Fibroblast of the aortic adventitia (primary cell): ENCODE measurements at places on chromosomes 2 and 18.
A peak's percentile ranks its signal among the peaks of the same experiment; 100 is the strongest.

GRCh38 chr18:50000227-50000626 is 186.9 kb upstream of the ACAA2 start:
- DNase-seq: no peak

DNA sequence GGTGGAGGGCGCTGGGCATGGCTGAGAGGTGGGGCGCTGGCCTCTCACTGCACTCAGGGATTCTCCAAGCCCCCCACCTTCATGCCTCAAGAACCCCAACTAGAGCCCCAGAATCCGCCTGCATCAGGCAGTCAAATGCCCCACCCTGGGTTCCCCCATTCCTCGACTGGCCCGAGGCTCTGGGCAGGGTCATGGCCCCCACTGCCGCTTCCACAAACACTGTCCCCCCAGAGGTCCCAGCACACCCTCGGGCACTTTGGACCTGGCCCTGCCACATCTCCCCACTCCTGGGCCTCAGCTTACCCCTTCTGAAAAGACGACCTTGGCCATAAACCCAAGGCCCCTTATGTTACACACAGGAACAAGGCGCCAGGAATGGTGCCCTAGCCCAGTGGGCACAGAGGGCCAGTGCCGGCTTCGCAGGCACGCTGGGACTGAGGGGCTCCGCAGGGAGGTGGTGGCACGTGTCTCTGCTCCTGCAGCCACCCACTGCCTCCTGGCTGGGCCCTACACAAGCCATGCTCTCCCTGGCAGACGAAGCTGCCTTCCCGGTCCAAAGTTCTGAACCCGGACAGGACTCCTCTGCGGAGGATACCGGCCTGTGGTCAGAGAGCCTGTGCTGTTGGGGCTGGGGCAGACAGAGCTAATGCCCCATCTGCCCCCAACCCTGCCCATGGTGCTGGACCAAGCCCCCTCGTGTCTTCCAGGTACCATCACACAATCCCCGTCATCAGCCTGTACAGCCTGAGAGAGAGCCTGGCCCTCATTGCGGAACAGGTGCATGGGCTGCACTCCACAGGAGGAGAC is 6.8 kb downstream of the AGXT start:
- DNase-seq: no peak

DNA sequence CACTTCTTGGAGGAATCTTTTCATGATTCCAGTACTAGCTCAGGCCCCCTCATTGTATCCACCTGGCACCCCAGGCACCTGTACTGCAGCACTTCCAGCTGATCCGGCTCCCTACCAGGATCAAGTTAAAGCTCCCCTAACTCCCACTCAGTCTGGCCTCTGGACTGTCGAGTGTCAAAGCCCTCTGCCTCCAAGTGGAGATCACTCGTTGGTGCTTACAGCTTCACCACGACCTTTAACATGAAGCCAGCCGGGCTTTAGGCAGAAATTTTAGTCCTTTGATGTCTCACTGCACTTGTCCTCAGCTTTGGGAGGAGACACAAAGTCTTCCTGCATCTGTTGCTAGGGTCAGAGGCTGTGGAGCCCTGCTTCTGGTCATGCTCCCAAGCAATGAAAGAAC is 197.7 kb downstream of the ALPK2 start:
- DNase-seq: no peak

GRCh38 chr2:105919826-105920225 is 175.1 kb downstream of the NCK2 start:
- DNase-seq: peak; percentile 45

GRCh38 chr2:67066782-67067181 is 330.4 kb upstream of the ETAA1 start:
- no peak for DNase-seq

- no peak for DNase-seq
Measured at GRCh38 chr2:191453761-191454160, 208.6 kb downstream of the MYO1B start.

DNA sequence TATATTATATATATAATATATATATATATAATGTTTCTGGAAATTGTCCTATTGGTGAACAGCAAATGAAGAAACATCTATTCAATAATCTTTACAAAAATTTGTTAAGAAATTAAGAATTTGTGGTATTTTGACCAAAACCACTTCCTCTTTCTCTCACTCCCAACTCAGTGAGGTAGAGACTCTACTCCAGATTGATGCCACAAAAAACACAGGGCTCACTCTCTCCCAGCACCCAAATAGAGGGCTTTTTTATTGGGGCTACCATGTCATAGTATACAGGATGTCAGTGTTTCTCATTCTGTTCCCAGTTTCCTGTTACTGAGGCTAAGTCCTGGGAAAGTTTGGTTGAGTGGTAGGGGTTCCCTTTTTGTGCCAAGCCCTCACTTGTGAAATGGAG is 1155.4 kb downstream of the BCL11A start:
- DNase-seq: no peak

- peak; percentile 54 for DNase-seq
Measured at GRCh38 chr2:43480874-43481273, 115.0 kb downstream of the THADA start.

DNA sequence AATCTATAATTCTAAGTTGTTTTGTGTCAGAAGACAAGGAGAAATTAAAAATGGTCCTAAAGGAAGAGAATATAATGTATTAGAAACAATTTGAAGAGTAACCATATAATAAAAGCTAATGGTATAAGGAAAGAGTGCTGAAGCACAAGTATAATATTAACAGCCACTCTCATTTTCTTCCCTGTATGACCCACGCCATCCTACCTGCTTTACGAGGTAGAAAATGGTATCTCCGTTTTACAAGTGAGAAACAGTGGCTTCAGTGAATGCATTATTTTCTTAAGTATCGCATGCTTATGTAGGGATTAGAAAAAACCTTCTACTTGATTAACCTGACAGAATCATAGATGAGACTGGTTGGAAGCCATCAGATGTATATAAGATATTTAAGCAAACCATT is 266.2 kb downstream of the CCDC102B start:
- no peak for DNase-seq

DNA sequence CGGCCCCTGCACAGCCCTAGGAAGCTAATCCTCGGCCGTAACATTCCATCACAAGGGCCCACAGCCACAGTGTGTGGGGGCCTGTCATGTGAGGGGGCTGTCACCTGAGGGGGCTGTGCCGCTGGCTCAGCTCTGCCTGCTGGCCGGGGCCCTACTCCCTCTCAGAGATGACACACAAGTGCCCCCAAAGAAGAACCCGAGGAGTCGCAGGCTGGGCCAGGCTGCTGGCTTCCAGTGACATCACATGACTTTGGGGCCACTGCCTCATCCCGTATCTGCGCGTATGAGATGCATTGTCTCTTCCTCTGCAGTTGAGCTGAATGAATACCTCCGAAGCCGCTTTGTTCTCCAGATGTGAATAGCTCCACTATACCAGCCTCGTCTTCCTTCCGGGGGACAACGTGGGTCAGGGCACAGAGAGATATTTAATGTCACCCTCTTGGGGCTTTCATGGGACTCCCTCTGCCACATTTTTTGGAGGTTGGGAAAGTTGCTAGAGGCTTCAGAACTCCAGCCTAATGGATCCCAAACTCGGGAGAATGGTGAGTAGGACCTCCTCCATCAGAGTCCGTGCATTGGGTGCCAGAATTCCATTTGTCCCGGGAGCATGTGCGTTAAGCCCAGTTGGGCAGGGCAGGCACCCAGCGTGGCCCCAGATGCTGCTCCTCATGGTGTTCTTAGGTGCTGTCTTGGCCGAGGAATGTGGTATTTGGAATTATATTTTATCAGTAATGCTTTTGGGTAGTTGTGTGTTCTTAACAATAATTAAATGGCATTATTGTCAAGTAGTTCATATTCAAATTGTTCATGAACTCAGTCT is at the start of gene CNDP1:
Gene CNDP1 (plus strand): TSS at position 351 of the 820 bp plus-strand sequence. CDS start 168 bp downstream, at position 519.
- no peak for DNase-seq

DNA sequence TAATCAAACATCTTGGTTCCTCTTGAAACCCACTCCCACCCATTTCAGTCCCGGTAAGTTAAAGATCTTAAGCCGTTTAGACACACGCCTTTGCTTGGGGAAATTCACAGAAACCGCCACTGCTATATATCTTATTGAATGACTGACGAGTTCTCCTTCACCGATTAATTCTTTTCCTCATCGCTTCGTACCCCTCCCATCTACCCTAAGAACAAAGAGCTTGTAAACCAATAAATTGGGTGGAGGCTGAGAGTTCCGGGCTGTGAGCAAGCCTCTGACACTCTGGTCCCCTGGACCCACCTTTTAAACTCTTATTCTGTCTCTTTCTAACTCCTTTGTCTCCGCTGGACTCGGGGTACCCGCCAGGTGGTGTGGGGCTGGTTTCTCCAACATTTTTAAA is 30.6 kb downstream of the TMEM131 start:
- no peak for DNase-seq

GRCh38 chr2:7444626-7445025 is 527.4 kb downstream of the RNF144A start:
- no peak for DNase-seq

- DNase-seq: no peak
Measured at GRCh38 chr2:239679755-239680154, 278.9 kb upstream of the HDAC4 start.

- DNase-seq: no peak
Measured at GRCh38 chr2:50484371-50484770, 547.6 kb downstream of the NRXN1 start.

DNA sequence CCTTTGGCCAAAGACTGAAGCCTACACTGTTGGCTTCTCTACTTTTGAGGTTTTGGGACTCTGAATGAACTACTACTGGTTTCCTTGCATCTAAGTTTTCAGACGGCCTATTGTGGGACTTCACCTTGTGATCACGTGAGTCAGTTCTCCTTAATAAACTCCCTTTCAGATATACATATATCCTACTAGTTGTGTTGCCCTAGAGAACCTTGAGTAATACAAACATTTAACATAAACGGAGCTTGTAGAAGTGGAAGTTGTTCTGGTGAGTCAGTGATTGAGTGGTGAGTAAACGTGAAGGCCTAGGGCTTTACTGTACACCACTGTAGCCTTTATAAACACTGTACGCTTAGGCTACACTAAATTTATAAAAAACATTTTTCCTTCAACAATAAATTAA is 107.2 kb upstream of the CDH2 start:
- peak; percentile 23 for DNase-seq

DNA sequence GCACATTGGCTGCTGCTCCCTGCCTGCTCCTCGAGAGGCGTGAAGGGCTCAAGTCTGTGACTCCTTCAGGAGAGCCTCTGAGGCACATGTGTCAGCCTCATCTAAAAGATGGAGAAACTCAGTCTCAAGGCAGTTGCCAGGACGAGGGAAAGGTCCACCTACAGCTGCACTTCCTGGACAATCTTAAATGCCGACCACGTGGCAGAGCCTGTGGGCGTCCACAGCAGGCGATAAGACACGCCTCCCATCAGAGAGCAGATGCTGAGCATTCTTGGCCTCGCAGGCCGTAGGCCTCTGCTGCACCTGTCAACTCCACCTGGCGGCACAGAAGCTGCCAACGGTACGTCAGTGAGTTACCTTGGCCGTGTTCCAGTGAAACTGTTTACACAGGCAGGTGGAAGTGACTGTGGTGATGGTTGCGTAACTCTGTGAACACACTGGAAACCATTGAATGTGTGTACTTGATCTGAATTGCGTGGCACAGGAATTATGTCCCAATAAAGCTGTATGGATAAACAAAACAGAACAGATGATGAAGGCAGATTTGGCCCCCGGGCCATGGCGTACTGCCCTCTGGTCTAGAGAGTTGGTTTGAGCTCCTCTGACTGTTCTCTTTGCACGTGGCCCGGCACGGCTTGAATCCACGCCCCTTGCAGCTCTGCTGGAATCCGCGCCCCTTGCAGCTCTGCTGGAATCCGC is 114.5 kb downstream of the RNF144A start:
- DNase-seq: no peak

GRCh38 chr2:101205521-101206479 is 46.9 kb upstream of the CNOT11 start:
- peak; percentile 94 for DNase-seq

DNA sequence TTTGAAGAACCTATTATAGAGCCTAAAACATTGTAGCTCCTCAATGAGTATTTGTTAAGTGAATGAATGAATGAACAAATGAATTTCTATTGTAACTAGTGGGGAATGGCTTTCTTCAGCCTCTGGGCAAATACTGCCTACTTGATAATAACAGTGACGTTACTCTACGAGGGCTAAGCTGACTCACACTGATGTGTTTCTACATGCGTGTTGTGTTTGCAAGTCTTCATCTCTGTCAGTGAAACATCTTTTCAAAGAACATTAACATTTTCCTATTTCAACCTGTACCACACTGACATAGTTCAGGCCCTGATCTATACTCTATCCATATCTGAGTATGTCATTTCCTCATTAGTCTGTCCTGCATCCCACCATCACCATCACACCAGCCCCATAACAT is 319.9 kb upstream of the ACVR2A start:
- DNase-seq: no peak

- DNase-seq: no peak
Measured at GRCh38 chr18:75349668-75350511, 77.6 kb downstream of the SMIM21 start.

DNA sequence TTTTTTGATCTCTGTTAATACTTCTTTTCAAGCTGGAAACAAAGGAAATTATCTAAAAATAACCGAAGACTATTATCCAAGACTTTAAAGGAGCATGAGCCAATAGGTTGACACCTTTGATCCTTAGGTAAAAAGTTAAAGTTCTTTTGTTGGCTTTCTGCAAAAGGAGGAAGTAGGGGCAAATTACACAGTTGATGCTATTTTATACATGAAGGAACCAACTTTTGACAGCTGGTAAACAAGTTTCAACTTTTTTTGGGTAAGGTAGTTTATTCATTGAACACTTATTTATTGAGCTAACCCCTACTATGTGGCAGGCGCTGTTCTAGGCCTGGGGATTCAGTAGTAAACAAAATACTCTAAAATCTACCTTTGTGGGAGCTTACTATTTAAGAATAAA is 66.6 kb upstream of the ZEB2 start:
- DNase-seq: no peak

DNA sequence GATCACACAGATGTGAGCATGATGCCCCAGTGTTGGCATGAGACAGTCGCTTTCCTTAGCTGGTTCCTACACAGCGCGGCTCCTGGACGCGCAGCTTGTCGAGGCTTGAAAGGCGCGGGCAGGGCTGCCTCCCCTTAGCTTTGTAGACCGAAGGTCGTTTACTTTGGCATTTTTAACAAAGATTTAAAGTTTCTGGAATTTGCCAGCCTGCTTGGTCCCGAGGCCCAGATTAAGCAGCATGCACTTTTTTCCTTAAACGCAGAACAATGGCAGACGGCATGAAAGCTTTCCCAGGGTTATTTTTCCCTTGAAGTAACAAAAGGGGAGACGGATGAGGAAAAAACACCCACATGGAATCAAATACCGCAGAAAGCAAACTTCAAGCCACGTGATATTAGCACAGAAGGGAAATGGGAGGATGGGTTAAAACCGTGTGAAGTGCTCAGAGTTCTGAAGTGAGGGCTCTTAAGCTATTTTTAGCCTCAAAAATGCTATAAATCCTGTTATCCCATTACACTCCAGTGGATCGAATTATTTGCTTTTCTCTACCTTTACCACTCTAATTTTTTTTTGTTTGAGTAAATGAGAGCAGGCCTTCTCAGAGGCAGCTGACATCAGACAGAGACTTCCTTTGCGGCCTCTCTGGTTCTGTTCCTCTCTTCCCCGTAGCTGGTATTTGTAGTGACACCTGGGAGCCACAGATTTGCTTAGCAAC is 55.7 kb downstream of the NPAS2 start:
- DNase-seq: no peak

- DNase-seq: no peak
Measured at GRCh38 chr18:76498064-76498463, 3.0 kb upstream of the ZNF516 start.

- peak; percentile 27 for DNase-seq
Measured at GRCh38 chr2:127145280-127145895, 38.4 kb upstream of the BIN1 start.

GRCh38 chr2:215526341-215526740 is 90.5 kb upstream of the FN1 start:
- DNase-seq: no peak

- no peak for DNase-seq
Measured at GRCh38 chr2:198321522-198322088, 517.2 kb downstream of the PLCL1 start.
